NCI-H510A (cell line): ENCODE measurements at places on chromosomes 2 and 18.

DNA sequence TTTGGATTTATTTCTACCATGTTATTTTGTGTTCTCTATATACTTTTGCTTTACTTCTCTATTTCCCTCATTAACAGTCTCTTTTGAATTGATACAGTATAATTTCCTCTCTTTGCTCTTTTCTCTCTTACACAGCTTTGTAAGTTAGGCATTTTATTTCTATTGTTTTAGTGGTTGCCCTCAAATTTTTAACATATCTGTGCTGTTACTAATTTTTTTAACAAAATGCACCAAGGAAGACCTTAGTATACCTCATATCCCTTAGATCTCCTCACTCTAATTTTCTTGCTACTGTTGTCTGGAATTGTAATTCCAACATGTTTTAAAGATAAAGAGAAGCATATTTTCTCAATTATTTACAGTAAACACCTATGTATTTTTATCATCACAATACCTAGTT lies 416.8 kb upstream of the SLC14A2 start:
- no peak for DNase-seq

- no peak for DNase-seq
These were observed 85.9 kb upstream of the RFX8 start for GRCh38 chr2:101560780-101561315.

DNA sequence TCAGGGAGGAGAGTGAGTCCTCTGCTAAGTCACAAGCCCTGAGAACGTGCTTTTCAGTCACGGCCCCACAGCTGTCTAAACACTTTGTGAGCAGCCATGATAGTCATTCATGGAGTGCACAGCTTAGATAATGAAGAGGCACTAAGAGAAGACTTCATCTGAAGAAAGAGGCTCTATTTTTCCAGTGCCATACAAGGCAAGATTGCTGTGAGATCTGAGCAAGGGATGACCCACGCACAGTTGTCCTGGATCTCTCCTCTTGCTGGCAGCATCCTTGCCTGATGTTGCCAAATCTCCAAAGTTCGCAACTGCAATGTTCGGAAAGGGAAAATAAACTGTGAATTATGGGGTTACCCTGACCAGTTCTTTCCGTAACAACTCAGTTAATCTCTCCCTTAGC lies 418.7 kb downstream of the MEIS1 start:
- DNase-seq, result no peak

DNA sequence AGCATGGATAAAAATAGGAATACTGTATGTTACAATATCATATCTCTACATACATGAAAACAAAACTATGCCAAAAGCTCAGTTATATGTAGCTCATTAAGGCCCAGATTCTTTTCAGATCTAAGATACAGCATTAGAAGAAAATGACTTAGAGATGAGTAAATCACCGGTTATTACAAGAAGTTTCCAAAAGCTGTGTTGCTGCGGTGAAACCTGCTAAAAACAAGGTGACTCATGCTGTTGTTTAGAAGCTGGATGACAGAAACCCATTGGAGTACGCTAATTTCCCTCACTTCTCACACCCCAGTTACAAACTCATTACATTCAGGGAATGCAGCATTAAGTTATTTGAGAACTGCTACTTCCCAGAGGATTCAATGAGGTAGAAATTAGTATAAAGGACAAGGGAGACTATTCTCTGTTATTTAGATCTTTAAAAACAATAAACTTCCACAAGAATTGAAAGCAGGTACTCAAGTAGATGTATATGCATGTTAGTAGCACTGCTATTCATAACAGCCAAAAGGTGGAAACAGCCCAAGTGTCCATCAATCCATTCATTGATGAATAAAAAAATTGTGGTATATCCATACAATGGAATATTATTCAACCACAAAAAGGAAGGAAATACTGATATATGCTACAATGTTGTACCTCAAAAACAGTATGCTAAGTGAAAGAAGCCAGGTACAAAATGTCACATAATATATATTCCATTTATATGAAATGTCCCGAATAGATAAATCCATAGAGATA lies 32.6 kb downstream of the RBKS start:
- DNase-seq, result no peak
